Stimulated activated CD4-positive, alpha-beta T cell treated with anti-CD3 and anti-CD28 coated beads, TNF-alpha, amount 100 ng/mL, for 4 hours (primary cell): ENCODE measurements at places on chromosomes 3 and 15.

- DNase-seq: no peak
These were observed 371.7 kb upstream of the CNTN6 start for GRCh38 chr3:721086-721485.

- peak; percentile 45 for DNase-seq
These were observed at the start of gene PLCL2 for GRCh38 chr3:16884748-16885592. Gene PLCL2, plus strand, starts transcription at chr3:16884955. Its CDS starts 85 bp downstream, at chr3:16885040.

DNA sequence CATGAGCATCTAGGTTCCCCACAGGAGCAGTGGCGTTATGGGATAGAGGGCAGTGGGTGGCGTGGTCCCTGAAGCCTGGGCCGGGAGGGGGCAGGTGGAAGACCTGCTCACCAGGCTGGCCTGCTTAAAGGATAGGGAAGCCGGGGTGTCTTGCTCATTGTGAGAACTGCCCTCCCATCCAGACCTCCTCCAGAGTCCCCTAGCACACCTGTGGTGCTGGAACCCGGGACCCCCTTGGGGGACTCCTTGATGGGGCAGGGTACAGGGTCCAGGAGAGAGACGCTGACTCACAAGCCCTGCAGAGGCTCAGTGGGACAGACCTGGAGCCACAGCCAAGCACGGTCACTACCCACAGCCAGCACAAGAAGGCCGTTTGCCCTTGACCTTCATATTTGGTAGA, 2.8 kb upstream of the RHCG start:
- no peak for DNase-seq

DNA sequence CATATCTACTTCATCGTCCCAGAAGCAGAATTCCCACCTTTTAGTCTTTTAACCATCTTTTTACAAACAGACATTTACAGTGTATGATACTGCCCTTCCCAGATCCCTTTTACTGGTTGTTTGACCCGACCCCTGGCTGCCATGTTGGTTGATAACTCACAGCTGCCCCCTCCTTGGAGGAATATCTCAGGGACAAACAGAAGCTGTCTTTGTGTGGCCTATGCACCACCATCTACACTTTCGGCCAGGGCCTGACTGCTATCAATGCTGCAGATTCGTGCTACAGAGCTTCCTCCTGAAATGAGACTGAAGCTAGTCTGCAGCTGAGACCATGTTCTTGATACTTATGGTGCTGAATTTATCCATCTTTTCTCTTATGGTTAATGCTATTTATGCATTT, 6.6 kb upstream of the POLQ start:
- no peak for DNase-seq
